ENCODE measurements at places on chromosomes 7 and 10. TPM values are rescaled to one million over a fixed set of nuclear protein-coding genes. Genes with fewer than 3 reads are reported as not detected.

Gene OR13A1
- not detected for total RNA-seq

DNA sequence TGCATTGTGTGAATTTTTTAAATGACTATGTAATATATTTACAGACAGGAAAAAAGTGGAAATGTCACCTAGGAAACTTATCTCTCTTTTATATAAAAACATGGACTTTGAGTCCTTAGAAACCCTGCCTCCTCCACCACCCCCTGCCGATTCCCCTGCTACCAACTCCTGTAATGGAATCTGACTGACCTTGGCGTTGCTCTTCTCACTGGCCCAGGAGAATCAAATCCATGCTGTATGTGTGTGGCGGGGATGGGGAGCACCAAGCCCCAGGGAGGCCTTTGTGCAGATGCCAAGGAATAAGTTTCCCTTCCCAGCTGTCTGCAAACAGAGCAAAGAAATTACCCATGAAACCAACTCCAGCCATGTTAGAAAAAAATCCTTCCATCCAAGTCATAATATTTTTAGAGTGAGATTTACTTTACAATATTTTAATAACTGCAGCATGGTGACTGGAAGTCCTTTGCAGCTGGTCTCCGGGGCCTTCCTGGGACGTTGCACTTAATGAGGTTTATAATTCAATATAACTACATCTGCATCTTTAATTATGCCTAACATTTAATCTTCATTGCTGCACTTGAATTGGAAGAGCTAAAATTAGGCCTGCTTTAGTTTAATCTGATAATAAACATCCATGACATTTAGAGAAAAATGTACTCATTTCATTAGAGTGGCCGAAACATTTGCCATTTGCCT is 111.4 kb upstream of the CACUL1 start:
- no peak for DNase-seq

- no peak for DNase-seq
Observed at GRCh38 chr7:93823621-93824020, 66.9 kb downstream of the TFPI2 start.

DNA sequence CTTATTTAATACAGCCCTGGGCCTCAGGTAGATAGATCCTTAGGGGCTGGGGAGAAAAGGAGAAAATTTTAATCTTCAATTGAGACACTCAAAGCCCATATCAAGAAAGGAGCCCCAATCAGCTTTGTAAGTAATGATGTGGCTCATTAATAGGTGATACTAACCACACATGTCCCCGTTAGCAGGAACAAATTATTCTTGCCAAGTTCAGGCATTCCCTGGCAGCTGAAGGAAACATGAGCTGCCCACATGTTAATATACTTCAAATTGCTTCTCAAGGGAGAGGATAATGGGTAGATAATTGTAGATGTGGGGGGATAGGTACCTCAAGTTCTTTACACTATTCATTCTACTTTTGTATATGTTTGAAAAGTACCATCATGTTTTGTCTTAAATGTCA is 14.5 kb downstream of the IFIT5 start:
- no peak for DNase-seq

Gene TMEM184A
- 3.6 TPM for total RNA-seq

Gene IKZF1
- not detected for total RNA-seq

All from A172 (cell line).